ENCODE measurements at places on chromosomes 5 and 9.
A peak's percentile ranks its signal among the peaks of the same experiment; 100 is the strongest.

DNA sequence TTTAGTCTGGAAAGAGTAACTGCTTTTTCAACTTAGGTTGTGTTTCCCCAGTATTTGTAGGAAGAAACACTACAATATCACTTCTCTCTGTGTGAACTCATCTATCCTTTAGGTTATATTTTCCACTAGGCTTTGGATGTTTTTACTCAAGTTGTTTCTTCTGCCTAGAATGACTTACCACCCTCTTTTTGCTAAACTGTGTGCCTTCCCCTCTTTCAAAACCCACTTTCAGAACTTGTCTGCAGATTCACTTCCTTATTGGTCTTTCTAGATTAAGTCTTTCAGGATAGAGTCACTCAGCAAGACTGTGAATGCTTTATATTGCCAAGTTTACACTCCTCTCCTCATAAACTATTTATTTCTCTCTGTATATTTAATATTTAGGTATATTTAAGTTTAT lies 14.2 kb upstream of the CAST start:
- DNase-seq, result no peak

GRCh38 chr5:179262126-179262920 lies 82.9 kb downstream of the ADAMTS2 start:
- DNase-seq, result no peak

GRCh38 chr5:172114875-172115422 lies 73.1 kb downstream of the STK10 start:
- DNase-seq, result peak; percentile 51

DNA sequence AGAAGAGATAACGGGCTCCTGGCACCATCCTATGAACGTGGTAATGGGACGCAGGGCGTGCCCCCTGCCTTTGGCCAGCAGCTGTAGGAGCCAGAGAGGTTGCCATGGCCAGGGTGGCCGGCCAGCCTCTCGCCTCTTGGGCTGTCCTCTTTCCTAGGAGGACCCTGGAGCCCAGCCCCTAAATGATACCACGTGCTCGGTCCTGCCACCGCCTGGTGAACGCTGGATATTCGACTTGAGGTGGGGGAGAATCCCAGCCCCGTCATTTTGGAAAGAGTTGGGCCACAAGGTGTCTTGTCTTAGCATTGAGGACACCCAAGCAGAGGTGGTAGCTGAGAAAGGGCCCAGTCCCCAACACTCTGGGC lies 391 bp upstream of the NRG2 start:
- no peak for DNase-seq

All from stimulated activated CD4-positive, alpha-beta T cell treated with anti-CD3 and anti-CD28 coated beads, Interleukin-12 subunit alpha, Interleukin-12 subunit beta, amount 100 ng/mL, for 24 hours (primary cell).